CD4-positive, alpha-beta T cell treated with Interferon alpha-2 for 1 hour (primary cell): ENCODE measurements at places on chromosomes 12 and 14.

- no peak for DNase-seq
Measured at GRCh38 chr12:5294274-5295070, 137.4 kb upstream of the NTF3 start.

DNA sequence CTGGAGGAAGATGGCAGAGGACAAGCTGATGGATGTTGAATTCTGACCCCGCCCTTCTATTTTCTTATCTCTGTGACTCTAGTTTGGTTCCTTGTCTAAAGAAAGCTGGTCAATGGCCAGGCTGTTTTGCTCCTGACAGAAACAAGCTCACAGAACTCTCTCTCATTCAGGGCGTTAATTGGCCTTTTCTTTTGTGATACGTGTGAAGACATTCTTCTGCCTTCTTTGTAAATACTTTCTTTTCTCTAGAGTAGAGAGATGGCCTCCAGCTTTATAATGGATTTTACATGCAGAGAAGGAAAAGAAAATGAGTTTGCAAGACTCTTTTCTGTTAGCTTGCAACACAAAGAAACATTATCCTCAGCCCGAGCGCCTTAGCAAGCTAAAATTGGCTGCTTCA, 492.2 kb upstream of the CCDC196 start:
- DNase-seq: no peak

- no peak for DNase-seq
Measured at GRCh38 chr14:91912035-91912434, 35.5 kb downstream of the FBLN5 start.

GRCh38 chr14:32259368-32260013, 56.4 kb upstream of the RNU6-8 start:
- DNase-seq: no peak

- no peak for DNase-seq
Measured at GRCh38 chr14:91402348-91402747, 15.3 kb downstream of the CCDC88C start.

DNA sequence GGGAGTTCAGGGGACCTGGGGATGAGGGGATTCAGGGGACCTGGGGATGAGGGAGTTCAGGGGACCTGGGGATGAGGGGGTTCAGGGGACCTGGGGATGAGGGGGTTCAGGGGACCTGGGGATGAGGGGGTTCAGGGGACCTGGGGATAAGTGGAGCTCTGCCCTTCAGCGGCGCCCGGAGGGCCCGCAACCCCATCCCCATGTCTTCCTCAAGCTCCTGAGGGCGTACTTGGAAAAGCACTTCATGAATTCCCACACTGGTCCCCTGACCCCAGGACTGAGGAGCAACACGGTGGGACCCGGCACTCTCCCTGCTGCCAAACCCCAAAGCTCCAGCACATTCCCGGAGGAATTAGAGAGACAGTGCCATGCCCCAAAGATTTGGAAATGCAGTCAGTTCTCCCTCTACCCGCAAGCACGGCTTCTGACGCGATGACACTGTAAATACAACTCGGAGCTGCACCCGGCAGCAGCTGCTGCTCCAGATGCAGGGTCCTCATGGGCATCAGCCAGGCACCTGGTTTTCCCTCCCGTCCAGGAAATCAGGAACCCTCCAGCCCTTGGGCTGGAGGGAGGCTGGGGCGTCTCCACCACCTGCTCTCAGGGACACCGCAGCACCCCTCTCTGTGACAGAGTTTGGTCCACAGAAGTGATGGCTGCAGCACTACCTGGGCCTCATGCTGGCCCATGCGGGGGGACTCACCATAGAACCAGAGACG, 32.8 kb upstream of the C14orf180 start:
- no peak for DNase-seq

DNA sequence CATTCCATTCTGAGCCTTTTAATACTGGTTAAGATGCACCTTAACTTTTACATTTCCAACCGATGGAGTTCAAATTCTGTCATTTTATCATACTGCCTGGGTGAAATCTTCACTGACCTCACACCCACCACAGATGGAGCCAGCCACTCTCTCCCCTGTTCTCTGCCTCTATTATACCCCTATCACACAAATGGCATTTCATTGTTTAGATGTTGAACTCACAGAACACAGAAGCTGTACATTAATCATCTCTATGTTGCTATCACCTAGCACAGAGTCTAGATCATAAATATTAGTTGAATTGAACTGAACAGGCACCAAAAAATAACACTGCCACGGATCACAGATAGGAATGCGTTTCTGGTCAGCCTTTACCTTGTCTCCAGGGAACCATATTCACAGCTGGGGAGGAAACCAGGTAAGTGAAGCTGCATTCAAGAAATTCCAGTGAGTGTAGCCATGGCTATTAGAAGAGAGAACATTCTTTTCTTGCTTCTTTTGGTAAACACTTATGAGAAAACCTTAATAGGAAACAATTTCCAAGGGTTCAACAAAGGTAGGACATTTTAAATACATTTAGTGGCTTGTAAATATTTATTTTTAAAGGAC, 194.9 kb upstream of the RMST start:
- no peak for DNase-seq

GRCh38 chr12:114616081-114616480, 67.9 kb downstream of the TBX3 start:
- DNase-seq: no peak

GRCh38 chr14:106776395-106776983, 1250.1 kb downstream of the TMEM121 start:
- no peak for DNase-seq

DNA sequence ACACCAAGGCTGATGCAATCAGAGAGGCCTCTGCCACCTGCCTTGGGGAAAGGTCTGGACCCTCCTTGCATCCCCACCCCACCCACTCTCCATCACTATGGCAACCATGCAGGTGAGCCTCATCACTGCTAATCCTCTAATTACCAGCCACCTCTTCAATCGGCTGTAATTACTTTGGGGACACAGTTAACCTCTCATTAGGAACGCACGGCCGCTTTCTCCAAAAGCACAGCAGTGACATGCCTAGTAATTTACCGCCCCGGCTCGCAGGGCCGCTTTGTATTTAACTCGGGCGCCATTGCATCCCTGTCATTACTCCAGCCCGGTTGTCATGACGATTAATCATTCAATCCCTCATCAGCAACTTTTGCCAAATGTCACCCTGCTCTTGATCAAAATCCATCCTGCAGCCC, 36.3 kb upstream of the FAM222A start:
- DNase-seq: no peak

- no peak for DNase-seq
Measured at GRCh38 chr12:124191966-124192365, 102.9 kb upstream of the RFLNA start.

- DNase-seq: no peak
Measured at GRCh38 chr12:94762259-94762942, 112.0 kb upstream of the TMCC3 start.

GRCh38 chr12:52884526-52885293, 20.2 kb downstream of the KRT8 start:
- peak; percentile 65 for DNase-seq

DNA sequence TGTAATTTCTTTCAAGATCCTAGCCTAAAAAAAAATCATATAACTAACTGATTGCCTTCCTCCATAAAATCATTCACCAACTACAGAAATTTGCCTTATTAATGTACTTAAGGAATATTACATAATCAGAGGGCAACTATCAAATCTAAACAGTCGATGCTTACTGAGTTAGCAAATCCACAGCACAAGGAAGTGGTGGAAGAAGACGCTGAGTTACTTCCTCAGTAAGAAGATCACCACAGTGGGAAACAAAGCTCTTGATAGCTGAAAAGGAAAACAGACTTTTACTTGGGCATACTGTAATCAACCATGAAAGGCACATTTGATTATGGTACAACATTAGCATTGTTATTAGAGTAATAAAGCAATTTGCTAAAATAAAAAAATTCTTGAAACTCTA, 48.7 kb downstream of the HEATR5A start:
- DNase-seq: no peak

DNA sequence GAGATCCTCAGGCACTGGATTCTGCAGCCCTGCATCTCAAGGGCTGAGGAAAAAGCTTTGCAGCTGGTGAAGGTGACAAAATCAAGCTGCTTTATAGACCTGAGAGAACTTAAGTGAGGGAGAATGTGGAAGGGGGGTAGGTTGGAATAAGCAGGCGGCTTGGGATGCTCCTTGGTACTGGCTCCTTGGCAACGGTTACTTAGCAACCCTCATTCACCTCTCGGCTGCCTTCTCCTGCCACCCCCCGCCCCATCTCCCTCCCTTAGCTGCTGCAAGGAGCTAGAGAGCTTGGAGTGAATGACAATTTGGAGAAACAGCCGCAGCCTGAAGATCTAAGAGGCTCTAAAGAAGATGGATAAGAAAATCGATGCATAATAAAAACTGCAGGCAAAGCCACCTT, 44.1 kb upstream of the CISTR start:
- no peak for DNase-seq

DNA sequence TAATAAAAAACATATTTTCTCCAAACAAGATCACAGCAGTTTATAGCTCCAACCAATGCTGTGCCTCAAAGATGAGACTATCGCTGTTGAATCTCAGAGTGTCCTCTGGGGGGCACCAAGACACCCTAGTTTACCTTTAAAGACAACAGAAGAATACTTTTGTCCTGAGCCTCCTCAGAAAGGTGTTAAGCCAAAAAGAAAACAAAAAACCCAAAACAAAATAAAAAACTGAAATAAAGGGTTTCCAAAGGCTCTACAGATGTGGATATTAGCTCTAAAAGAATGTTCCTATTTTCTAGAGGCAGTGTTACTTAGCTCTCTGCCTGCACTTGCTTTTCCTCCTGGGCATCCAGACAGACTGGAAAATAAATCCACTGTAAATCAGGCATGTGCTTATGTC, 86.9 kb upstream of the TTC7B start:
- peak; percentile 67 for DNase-seq

DNA sequence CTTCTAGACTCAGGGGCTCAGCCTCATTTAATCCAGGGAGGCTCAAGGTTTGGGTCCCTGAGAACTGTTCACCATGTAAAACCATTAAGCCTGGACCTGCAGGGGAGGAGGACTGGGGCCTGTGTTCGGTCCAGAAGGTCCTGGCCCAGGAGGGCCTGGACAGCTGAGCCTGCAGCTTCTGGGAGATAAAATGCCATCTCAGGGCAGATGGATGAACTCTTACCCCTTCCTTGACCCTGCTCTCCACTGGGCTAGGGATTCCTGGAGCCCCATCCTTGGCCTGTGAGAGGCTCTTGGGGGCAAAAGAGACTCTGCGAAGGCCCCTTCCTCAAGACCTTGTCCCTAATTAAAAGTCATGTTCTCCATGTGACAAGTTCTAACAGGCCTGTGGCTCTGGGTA, 51.2 kb downstream of the PRMT8 start:
- DNase-seq: no peak

DNA sequence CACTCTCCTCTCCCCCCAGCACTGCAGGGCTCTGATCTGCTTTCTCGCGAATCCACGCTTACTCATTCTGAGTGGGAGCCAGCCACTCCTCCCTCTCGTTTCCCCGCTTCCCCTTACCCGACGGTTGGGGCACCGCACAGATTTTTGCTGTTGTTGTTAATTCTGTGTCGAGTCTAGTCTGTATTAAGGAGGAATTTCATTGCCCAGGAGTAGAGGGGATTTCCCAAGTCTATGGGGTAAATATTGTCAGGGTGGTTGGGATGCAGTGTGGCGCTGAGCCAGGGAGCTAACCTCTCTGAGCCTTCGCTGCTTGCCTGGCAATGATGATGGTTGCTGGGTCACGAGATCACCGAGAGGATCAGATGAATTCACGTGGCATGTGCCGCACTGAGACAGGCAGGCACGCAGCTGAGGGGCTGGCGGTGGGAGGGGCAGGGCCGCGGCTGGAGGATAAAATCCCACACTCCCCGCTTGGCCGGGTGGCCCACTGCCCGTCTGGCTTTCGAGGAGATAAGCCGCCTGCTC, 18.5 kb downstream of the NCOR2 start:
- DNase-seq: peak; percentile 30

DNA sequence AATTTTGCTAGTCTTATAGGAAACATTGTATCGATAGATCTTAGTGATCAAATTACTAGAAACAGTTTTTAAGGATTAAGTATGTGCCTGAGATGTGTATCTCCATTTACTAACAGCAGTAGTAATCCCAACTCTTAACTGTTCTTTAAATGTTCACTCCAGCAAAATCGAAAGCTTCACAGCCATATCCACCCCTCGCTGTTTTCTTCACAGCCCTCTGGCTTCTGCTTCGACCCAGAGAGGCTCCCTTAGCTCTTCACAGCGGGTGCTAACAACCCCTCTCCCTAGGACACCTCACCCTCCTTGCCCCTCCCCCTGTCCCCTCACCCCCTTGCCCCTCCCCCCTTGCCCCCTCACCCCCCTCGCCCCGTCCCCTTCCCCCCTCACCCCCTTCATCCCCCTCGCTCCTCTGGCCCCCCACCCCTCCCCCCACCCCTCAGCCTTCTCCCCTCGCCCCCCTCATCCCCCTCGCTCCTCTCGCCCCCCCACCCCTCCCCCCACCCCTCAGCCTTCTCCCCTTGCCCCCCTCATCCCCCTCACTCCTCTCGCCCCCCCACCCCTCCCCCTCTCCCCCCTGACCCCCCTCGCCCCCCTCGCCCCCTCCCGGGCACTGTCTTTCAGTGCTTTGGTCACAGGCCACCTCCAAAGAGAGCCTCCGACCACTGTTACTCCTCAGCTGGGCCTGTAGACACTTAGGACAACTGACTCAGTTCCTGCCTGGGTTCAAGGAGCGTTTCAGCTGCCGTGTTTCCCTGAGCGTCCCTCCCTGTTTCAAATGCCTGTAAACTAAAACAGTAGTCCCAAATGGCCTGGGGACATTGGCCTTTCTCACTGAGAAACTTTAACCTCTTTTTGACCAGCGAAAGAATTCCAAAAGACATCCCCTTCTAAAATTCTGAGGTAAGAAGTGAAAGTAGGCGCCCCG, 46.0 kb upstream of the DYNC1H1 start:
- no peak for DNase-seq

DNA sequence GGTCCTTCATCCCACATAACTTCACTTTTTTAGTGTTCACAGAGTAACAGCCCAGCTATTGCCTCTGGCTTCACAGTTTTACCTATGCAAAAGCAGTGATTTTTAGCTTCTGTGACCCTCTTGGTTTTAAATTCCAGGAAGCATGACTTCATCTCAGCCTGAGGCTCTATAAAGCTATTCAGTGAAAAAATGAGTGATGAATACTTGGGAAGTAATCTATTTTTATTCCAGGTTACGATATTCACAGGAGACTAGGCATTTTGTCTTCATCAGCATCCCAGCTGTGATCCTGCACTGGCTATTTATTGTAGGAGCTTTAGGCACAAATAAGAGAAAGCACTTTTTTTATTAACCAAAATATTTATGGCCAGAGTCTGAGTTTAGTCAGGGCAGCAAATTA, 164.8 kb downstream of the SNAPC1 start:
- no peak for DNase-seq

GRCh38 chr14:94342334-94342934, 19.3 kb upstream of the SERPINA6 start:
- DNase-seq: no peak

- no peak for DNase-seq
Measured at GRCh38 chr14:101567252-101567651, 6.0 kb downstream of the DIO3 start.

- no peak for DNase-seq
Measured at GRCh38 chr12:18646286-18646890, 91.4 kb downstream of the PLCZ1 start.

DNA sequence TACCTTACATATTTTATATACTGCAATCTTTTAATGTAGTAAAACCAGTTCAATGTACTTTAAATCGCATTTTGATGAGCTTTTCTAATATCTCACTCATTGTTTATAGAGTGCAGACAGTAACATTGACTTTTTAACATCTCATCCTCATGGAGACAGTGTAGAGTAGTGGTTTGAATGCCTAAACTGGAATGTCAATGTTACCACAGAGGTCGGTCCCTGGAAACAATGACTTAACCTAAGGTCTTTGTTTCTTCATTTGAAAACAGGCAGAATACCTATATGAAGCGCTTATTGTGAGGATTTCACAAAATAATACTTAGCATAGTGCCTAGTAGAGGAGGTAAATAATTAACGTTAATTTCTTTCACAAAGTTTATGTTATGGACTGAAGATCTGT, 5.0 kb downstream of the CDK17 start:
- DNase-seq: no peak
